ENCODE measurements at places on chromosomes 2 and 18.

GRCh38 chr2:163370169-163370886 lies 365.5 kb downstream of the FIGN start:
- DNase-seq: no peak

DNA sequence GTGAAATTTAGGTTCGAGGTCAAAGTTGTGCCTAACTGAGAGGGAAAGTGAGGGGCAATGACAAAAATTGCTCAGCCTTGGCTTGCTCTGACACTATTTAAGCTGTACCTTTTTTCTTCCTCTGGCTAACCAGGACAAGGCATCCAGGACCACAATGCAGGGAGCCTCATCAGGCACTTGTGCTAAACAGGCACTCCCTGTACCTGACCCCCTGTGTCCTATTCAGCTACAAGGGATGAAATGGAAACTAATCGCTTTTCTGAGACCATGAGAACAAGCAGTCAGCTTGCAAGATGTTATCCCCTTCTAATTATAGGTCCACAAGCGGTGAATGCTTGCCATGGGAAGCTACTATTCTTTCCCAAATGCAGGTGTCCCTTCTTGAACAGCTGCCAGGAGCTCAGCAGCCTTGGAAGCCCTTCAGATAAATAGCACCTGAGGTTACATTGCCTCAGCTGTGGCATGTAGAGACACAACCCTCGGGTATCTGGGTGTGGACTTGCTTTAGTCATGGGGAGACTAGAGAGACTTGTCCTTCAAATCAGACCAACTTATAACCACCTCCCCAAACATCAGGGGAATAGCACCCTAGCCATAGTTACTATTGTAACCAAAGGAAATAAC lies 19.1 kb upstream of the ITGA6 start:
- no peak for DNase-seq

- no peak for DNase-seq
Measured at GRCh38 chr2:128160616-128161275, 69.7 kb downstream of the UGGT1 start.

DNA sequence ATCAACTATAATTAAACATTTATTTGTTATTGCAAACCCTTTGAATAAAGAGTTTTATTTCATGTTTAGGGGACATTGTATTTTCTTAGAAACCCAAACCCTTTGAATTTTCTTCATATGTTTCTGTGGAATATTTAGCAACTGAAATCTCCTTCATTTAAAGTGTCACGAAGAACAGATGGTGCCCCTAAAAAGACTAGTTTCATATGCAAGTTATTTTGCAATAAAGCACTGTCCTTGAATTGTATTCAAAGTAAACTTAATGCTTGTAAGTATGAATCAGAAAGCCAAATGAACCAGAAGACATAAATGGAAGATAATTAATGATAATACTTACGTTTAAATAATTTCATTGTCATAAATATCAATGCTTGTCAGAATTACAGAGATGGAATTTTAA lies 151.9 kb upstream of the CWC22 start:
- DNase-seq: no peak

GRCh38 chr2:7363906-7364305 lies 446.7 kb downstream of the RNF144A start:
- no peak for DNase-seq

DNA sequence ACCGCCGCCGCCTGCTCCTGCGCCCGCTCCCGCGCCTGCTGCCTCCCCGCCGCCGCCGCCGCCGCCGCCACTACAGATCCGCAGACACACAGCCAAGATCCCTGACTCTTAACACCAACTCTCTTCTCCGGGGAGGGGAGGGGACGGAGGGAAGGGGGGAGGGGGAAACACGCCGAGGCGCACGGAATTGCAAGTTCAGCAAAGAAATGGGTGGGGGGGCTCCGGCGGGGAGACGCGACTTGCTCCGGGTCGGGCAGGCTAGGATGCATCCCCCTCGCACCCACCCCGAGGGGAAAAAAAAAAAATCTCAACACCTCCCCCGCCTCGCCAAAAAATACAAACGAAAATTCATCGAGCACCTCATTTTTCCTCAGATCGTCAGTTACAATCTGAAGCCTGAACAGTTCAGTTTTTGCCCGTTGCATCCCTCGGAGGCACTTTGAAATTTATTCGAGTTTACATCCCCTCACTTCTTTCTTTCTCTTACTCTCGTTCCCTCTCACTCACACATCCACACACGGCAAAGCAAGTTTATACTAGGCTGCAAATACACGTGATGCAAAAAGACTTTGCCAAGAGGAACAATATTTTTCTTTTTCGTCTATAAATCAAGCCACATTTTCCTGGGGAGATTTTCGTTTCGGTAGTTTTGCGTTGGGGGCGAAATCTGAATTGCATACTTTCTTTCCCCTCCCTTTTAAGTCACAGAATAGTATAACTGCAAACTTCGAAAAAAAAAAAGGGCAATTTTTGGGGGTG lies at the start of gene TCF4:
TSS of gene TCF4 (minus strand) at position 82 of the 759 bp plus-strand sequence. CDS start 1,076 bp downstream, outside the sequence.
- DNase-seq: no peak

DNA sequence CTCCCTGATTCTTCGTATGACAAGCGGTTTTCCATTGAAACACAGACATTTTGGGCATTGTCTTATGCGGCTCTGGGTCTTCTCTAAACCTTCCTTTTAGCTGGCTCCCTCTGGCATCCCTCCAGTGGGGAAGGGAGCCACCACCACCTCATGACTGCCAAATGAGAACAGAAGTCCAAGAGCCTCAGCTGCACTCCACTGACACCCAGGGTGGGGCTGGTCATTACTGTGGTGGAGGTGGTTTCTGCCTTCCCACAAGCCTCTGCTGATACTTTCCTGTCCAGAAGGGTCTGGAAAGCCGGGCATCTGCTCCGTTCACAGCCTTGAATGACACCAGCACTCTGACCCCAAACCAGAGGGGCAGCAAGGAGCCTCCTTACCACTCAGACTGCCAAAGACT lies 213.5 kb downstream of the ZNF516 start:
- no peak for DNase-seq

DNA sequence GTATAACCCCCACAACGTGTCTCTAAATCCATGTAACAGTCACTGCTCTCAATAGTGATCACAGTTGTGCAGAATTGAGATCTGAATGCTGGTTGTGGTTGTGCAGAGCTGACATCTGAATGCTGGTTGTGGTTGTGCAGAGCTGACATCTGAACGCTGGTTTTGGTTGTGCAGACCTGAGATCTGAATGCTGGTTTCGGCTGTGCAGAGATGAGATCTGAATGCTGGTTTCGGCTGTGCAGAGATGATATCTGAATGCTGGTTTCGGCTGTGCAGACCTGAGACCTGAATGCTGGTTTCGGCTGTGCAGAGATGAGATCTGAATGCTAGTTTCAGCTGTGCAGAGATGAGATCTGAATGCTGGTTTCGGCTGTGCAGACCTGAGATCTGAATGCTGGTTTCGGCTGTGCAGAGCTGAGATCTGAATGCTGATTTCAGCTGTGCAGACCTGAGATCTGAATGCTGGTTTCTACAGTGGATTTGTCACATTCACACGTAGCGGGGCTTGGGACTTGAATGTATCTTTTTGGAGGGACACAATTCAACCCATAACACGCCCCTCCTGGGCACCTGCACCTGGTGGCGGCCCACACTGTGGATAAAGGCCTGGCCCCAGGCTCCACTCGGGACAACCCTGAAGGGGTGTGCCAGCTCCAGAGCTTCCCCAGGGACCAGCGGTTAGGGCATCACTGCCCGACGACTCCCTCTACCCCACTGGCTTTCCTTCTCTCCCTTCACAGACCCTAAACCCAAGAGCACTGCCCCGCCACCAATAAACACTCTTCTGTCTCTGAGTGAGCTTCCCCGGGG lies 51.1 kb upstream of the SLC66A3 start:
- no peak for DNase-seq

GRCh38 chr2:191006297-191006696 lies 7.7 kb downstream of the STAT1 start:
- DNase-seq: no peak

DNA sequence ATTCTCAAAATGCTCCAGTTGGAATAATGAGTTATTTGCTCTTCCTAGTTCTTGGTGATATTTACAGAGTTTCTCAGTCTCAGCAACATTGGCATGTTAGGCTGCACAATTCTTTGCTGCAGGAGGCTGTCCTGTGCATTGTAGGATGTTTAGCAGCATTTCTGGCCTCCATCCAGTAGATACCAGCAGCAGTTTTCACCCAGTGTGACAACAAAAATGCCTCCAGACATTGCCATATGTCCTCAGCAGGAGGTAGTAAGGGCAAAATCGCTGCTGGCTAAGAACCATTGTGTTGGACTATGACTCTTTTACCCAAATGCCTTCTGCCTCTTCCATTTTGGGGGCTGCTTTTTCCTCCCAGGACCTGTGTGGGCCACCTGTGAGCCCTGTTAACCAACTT lies 50.4 kb downstream of the PAX8 start:
- no peak for DNase-seq

- no peak for DNase-seq
Measured at GRCh38 chr2:168454737-168455644, 1.1 kb upstream of the CERS6 start.

DNA sequence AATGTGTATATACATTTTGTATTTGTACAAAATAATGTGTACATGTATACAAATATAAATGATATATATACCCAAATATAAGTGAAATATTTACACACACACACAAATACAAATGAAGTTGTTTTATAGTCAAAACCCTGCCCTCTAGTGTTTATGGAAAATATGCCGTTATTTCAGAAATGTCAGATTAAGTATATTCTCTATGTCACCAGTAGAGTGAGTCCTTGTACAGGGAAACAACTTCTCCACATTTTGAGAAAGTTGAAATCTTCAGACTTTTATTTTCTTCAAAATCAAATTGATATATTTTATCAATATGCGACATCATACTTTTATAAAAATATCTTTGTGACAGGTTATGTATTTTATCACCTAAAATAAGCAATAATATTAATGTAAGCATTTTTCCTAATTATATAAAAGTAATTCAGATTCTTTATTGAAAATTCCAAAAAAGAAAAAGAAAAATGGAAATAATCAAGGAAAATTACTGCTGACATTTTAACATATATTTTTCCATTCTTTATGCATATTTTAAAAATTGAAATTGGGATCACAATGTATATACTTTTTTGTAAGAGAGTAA lies 22.4 kb downstream of the ARL6IP6 start:
- DNase-seq: peak; percentile 58

DNA sequence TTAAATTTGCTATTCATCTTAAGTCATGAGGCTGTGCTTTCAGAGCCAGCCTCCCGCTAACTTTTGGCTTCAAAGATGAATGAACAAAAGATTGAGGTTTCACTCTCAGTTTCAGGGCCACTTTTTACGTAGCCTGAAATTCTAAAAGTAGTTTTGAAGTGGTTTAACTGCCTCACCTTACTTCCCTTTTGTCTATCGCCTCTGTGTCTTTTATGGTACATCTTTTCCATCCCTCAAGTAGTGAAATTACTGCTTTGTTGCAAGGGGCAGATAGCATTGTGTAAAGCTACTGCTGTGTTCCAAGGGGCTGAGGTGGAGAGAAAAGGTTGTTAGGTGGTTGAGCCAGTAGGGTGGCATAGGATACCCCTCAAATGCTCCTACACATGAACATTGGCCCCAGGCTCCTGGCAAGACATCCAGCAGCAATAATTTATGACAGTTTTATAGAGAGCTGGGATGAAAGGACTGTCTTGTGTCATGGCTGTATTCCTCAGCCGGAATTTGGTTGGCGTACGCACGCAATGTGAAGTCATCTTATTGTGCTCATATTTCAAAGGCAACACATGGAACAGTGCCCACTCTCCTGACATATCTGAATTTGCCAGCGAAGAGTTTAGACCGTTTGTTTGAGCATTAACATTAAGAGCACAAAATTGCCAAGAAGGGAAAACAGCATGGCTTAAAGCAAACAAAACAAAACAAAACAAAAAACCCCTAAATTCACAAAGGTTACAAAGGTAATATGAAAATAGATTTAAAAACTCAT lies 32.2 kb downstream of the QPCT start:
- DNase-seq: no peak

- no peak for DNase-seq
Measured at GRCh38 chr18:712401-713134, at the start of gene ENOSF1. Gene ENOSF1, minus strand, starts transcription at chr18:712630. Its CDS starts 43 bp downstream, at chr18:712587.

DNA sequence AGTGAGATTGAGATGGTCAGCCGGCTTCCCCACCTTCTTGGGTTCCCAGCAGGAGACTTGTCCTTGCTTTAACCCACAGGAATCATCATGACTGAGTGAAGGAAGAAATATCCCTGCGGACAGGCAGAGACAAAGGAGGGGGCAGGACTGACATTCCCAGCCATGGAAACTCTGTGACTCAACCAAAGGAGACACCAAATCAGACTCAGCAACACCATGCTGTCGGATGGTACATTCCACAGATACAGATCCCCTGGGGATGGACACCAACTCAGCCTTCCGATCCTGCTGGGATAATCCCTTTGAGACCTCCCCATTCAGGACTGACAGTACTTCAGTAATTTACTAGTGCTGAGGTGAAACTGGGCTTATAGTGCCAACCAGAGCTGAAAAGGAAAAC lies 518.3 kb downstream of the XIRP2 start:
- no peak for DNase-seq

GRCh38 chr18:2518473-2518872 lies 52.8 kb downstream of the METTL4 start:
- no peak for DNase-seq

DNA sequence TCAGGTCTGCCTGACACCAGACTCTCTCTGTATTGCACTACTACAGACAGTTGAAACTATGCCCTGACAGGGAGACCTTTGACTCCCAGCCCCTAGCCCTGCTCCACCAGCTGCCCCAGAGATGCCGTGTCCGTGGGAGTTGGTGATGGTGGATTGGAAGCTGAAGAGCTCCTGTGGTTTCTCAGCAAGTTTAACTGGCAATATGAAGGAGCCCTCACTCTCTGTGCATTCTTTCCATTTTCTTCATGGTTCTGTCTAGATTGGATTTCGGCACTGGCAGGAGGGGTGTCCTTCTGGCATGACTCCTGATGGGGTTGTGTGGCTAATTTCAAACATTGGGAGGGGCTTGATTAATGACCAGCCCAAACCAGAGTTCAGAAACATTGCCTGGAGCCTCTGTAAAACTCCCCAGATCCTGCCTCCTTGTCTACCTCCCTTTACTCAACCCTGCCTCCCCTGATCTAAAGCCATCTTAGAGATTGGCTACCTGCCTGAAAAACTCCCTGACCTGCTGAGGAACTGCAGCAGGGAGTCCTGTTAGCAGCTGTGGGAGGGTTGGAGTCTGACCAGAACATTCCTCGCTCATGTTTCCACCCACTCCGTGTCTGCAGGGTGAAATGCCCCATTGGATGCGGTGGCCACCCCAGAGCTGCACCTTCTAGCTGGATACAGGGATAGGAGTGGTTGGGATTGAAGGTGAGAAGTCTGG lies 206.9 kb upstream of the SPRED2 start:
- DNase-seq: no peak

- DNase-seq: no peak
Measured at GRCh38 chr18:63181706-63182309, 137.8 kb downstream of the BCL2 start.

- no peak for DNase-seq
Measured at GRCh38 chr2:241848761-241849615, 9.7 kb downstream of the PDCD1 start.

DNA sequence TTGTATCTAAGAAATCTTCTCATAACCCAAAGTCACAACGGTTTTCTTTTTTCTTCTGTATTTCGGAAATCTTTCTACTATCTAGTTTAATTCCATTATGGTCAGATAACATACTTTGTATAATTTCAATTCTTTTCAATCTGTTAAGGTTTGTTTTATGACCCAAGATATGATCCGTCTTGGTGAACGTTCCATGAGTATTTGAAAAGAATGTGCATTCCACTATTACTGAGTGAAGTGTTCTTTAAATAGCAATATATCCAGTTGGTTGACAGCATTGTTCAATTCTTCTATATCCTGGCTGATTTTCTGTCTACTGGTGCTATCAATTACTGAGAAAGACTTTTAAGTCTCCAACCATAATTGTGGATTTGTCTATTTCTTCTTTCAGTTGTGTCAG lies 414.5 kb downstream of the TNS1 start:
- no peak for DNase-seq

- DNase-seq: no peak
Measured at GRCh38 chr2:71609441-71609840, 156.1 kb downstream of the DYSF start.

Measured in HS-5 (cell line).